Daoy (cell line): ENCODE measurements at places on chromosomes 5 and 9. TPM values are rescaled to one million over a fixed set of nuclear protein-coding genes. Genes with fewer than 3 reads are reported as not detected.
A peak's percentile ranks its signal among the peaks of the same experiment; 100 is the strongest.

- DNase-seq, result no peak
Observed at GRCh38 chr5:175463641-175464040, 14.7 kb upstream of the SFXN1 start.

DNA sequence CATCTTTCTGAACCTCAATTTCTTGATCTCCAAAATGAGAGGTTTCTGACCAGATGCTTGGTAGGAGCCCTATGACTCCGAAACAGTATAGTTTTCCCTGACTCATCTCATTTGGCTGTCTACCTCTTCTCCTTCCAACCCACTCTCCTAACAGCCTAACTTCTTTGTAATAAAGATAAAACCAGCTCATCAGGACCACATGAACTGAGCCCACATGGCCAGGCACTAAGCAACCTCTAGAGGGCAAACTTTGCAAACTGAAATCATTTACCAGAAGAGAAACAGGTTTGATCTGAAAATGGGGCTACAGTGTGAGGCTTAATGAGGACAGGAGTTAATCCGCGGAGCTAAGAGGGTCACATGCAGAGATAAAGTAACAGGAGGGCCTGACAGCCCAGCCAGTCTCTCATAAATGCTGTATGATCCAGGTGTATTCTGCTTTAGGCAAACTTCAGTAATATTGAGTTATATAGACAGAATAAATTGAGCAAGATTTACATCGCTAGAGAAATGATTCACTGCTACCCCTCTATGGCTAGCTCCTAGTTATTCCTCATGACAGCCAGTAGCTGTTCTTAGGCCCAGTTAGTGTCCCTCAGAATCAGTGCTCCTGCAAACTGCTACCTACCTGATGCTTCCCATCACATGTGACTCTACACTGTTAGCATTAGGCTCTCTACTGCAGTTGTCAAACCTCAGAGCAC is 64.6 kb downstream of the ABCA1 start:
- peak; percentile 79 for DNase-seq

Gene GABRA1
- total RNA-seq, result 1.9 and 9.7 TPM in 2 replicates

GRCh38 chr9:110464321-110464720 is 115.2 kb downstream of the SVEP1 start:
- DNase-seq, result no peak

DNA sequence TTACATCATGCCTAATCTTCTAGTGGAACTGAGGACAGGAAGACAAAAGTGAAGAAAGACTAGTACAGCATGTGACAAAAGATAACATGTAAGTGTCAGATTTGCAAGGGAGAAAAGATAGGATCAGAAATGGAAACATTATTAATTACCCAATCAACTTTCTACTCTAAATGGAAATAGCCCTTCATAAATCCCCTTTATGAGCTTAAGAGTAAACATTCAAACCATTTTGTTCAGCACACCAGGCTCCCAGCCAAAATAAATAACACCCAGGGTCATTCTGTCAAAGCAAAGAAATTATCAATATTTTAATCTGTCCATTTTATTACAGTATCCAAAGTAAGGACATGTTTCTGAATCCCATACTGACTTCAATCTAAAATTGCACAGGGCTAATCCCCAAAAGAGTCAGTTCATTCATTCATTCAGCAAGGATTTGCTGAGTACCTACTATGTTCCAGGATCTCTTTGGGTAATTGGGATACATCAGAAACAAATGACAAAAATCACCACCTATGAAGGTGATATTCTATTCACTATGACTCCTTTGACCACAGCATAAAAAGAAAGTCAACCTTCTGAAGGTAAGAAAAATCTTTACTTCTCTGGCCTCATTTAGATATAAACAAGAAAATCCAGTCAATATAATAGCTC is 5.3 kb downstream of the PRELID2 start:
- no peak for DNase-seq

Gene C5orf52
- total RNA-seq, result not detected in 2 replicates

GRCh38 chr5:65663804-65664521 is 39.1 kb downstream of the SHLD3 start:
- peak; percentile 6 for DNase-seq
